Globus pallidus (tissue), 1 donor: ENCODE measurements at places on chromosomes 12 and 14.

DNA sequence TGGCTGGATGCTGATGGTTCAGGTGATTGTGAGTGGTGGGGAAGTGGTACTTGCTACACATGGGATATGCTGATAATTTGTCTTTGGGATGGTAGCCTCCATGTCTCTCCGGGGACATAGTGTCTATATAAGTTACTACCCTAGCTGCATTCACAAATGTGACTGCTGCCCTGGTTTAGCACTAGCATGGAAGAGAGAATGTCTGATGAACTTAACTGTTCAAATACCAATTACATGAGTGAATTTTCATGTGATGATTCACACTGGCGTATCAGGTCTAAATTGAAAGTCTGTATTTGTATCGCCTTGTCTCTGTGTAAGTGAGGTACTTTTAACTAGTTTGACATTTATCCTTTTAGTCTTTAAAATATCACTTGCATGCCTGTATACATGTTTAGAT is 34.4 kb downstream of the ATF7IP start:
- no peak for DNase-seq

- no peak for DNase-seq
These were observed 97.9 kb downstream of the TNFAIP2 start for GRCh38 chr14:103220982-103221641.

DNA sequence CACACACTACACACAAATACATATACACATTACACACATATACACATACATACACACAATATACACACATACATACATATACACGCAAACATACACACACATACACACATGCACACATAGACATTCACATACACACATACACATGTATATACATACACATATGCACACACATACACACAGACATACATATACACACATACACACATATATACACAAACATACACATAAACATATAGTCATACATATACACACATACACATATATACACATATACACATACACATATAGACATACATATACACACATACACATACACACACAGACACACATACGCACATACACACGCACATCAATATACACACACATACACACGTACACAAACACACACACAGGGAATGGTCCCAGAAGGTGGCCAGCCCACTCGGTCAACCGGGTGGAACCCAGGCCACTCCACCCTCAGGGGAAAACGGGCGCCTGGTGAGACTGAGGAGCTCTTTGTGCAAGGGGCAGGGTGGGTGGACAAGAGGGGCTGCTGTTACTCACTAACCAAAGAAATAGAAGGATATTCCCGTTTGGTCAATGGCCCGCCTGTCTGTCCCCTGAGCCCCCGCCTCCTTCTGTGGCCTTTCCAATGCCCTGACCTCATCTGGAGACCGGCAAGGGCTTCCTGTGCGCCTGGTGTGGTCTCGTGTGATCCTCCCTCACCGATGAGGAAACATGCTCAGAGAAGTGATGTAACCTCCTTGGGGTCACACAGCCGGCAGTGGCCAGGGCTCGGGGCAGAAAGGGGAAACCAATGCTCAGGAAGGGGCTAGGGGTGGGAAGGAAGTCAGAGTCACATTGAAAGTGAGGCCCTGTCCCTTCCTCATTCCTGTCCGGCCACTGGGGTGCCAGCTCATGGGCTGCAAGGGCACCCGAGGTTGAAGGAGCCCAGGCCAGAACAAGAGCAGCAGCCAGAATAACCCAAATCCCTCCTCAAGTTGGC is 5.3 kb downstream of the TRPV4 start:
- DNase-seq: peak; percentile 57

DNA sequence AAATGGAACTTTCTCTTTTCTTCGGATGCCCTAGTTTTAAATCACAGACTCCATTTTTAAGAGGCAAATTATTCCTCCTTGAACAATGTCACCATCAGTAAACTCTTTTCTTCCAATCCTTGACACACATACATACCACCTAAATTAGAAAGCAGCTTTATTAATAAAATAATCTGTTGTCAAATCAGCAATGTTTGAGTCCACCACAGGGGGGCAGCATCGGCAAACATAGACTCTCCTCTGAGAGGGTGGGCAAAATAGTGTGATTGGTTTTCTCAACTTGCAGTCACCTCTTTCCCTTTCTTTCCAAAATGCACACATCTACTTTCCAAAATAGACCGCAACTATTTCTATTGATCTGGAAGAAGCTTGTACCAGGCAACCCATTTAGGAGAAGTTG is 438.4 kb upstream of the OR4E1 start:
- DNase-seq: no peak

- no peak for DNase-seq
These were observed 47.8 kb downstream of the PEBP1 start for GRCh38 chr12:118183711-118184110.

DNA sequence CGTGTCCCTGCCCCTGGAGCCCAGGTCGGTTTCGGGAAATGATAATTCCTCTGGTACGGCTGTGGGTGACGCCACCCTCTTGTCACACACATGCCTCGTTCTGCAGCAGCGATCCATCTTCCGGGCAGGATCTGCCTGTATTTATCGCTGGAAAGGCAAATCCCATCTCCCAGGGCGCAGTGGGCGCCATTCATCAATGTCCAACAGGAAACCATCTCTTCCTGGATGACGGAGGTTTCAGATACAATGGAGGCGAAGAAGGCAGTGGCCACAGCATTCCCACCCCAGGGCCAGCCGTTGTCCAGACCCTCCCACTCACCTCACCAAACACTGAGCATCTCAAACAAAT is 74.2 kb downstream of the NOC4L start:
- DNase-seq: no peak

DNA sequence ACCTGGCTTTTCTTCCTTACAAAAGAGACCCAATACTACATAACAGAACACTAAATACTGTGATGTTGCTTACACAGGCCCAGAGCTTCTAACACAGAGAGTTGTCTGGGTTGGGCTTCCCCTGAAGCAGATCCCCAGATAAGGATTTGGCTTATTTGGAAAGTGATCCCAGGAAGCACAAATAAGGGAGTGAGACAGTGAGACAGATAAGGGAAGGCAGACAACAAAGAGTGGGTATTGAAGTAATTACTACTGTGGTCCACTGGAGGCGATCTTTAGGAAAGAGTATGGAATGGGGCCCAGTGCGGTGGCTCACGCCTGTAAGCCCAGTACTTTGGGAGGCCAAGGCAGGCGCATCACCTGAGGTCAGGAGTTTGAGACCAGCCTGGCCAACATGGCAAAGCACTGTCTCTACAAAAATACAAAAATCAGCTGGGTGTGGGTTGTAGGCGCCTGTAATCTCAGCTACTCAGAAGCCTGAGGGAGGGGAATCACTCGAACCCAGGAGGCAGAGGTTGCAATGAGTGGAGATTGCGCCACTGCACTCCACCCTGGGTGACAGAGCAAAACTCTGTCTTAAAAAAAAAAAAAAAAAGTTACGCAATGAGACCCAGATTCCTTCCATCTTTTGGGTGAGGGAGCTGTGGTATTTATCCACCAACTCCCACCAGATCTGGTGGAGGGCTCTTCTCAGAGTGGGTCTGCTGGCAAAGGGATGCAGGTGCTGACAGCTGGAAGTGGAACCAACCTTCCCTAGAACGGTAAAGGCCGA is 10.2 kb upstream of the C12orf43 start:
- no peak for DNase-seq

DNA sequence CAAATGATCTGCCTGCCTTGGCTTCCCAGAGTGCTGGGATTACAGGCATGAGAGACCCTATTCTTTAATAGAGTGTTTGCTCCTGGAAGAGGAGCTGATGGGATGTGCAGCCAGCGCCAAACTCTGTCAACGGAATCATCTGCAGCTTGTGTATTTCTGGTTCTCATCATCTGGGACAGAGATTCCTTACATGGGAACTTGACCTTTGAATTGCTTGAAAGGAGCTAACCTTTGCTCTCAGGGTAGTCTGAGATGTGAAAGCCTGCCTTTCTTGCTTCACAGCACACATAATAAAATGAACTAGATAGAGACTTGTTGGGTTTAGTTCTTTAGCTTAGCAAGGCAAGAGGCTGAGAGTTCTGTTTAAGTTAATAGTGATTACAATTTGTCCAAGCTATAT is 120.0 kb downstream of the OTOGL start:
- no peak for DNase-seq

DNA sequence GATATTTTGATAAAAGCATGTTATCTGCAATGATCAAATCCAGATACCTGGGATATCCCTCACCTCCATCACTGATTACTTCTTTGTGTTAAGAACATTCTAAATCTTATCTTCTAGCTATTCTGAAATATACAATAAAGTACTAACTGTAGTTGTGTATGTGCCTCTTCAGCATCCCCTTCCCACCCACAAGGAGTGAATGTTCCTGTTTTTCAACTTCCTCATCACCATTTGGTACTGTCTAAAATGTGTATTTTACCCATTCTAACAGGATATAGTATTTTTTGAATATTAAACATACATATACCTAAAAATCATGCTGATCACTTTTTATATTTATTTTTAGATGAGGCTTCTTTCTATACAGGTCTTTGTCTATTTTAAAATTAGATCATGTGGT is 1252.6 kb downstream of the TMEM121 start:
- DNase-seq: no peak

- DNase-seq: peak; percentile 9
These were observed 45.5 kb upstream of the FAR2 start for GRCh38 chr12:29103539-29103974.

GRCh38 chr12:45878630-45879255 is 111.6 kb downstream of the SCAF11 start:
- no peak for DNase-seq

GRCh38 chr14:67618617-67619063 is 1.1 kb upstream of the ARG2 start:
- peak; percentile 66 for DNase-seq
